ENCODE measurements at places on chromosomes 7 and 10.

- DNase-seq: no peak
Observed at GRCh38 chr10:88881922-88882645, 2.0 kb downstream of the STAMBPL1 start.

DNA sequence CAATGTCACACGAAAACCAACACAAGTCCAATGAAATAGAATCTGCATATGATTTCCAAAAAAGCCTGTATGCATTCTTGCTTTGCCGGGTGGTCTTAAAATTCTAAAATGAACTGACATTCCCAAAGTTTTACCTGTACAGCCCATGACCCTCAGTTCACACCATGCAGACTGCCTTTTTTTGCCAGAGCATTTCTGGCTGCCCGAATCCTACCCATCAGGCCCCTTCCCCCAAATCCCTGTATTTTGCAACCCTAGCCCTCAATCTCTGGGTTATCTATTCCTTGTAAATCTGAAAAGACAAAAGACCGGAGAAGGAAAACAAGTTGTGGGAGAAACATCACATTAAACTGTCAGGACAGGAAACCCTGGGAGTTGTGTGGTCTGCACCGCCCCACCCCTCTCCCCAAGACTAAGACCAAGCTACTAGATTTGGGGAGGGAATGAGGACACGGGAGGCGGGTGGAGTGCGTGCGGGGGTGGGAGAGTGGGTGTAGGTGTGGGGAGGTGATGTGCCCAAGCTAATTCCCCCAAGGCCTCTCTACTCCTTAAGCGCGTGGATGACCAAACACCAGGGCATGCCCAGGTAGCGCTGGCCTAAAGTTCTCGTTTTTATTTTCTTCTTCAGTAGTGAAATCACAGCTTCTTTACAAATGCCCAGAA, 1.4 kb downstream of the JCAD start:
- no peak for DNase-seq

DNA sequence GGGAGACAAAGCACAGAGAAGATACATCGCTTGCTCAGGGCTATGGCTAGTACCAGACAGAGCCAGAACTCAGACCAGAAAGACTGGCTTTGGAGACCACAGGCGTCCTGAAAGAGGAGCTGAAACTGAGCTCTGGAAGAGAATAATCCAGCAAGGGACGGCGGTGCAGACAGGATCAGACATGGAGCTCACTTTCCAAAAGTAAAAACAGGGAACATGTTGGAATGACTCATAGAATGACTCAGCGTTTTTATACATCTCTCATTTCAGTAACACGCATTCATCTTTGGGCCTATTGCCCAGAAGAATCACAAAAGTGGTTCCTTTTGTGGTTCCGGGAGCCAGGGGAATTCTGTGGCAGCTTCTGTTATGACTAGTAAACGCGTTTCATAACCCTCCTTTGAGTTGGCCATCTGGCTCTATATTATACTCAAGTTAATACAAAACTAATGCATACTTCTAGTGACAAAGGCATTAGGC, 37.2 kb downstream of the PLEKHS1 start:
- peak; percentile 17 for DNase-seq

DNA sequence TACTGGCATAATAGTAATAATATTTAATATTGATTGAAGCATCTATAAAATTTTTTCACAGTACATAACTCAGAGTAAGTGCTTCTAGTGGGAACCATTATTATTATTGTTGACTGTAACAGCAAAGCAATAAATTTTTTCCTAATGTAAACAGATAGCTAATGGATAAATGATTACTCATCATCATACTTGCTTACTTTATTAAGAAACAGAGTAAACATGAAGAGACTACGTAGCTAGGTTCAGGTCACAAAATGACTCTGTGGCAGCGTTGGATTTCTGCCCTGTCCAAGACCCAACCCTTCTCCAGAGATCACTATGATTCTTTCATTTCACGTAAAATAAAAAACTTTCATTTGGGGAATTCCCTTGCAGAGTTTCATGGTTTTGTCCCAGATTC, 8.3 kb upstream of the ABCB5 start:
- DNase-seq: no peak

GRCh38 chr7:70856901-70857630, 274.9 kb upstream of the GALNT17 start:
- peak; percentile 87 for DNase-seq

- DNase-seq: no peak
Observed at GRCh38 chr7:77830649-77831355, 32.2 kb downstream of the PHTF2 start.

GRCh38 chr10:7817984-7818294, 366 bp upstream of the TAF3 start:
- DNase-seq: no peak

- no peak for DNase-seq
Observed at GRCh38 chr10:33087922-33088321, 129.9 kb upstream of the ITGB1 start.
